ENCODE measurements at places on chromosomes 13 and 19.

GRCh38 chr19:750640-751423 lies at the start of gene MISP:
Gene MISP, plus strand, starts transcription at chr19:751112. Its CDS starts 5,835 bp downstream, at chr19:756947.
- DNase-seq: peak; percentile 98

GRCh38 chr13:100564444-100565223 lies 24.0 kb downstream of the GGACT start:
- no peak for DNase-seq

GRCh38 chr13:51045451-51045850 lies 65.6 kb downstream of the C13orf42 start:
- DNase-seq: no peak

DNA sequence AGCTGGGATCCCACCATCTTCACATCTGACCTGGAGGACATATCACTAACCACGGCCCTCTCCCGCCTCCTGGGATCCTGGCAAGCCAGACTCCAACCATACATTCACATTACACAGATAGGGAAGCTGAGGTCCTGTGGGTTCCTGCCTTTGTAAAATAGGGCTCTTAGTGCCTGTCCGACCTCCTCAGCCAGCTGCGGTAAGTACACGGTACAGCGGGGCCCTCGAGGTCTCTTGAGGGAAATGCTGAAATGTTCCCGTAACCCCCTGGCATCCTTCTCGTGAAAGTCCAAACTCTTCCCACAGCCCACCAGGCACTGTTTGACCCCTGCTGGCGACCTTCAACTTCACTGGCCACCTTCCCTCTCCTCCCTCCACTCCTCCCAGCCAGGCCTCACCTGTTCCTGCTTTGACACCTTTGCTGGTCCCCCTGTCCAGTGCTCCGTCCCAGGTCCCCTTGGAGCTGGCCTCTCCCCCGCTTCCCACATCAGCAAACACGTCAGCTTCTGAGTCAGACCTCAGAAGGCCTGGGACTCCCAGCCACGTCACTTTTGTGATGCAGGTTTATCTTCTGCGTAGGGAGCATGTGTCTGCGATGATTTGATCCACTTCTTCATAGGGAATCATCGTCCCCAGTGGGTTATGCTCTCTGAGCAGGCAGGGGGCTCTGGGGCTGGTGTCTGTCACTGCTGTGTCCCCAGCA lies 8.8 kb upstream of the GNG7 start:
- peak; percentile 75 for DNase-seq

DNA sequence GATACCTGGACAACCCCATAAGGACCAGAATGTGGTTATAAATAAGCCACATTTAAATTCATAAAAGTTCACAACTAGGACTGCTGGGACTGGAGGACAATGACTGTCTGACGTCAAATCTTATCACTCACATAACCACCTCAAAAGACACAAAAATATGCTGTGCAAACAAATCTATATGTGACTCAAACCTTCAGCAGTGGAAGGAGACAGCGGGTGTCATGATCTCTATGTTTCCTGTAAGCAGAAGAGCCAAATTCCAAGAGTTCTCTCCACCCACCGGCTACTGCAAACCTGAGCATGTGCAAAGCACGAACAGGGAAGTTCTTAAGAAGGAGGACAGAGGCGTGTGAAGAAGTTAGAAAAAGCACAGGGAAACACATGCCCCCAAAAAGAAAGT lies 113.2 kb downstream of the MYCBP2 start:
- DNase-seq: no peak

DNA sequence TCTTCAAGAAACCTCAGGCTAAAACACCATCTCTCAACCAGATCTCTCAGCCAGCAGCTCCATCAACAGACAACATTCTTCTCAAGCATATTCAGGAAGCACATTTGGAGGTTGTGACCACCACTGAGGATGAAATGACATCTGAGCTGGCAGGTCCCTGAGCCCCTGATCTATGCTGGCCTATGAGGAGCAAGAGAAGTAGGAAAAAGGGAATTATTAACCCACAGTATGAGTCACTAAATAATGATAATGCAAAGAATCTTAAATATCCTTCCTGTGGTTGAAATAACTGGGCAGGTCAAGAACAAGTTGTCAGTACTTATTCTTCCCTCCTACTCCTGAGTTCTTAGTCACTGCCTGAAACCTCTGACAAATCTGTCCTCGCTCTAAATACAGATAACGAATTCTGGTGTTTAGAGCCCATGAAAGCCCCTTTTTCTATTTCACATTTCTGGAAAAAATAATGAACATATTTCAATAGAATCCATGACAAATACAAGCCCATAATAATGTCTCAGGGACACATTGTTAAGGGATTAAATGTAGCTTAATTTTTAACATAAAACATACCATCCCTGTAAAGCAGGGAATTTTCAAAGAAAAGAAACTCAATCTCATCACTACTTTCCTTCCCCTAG lies 225.8 kb upstream of the IRS2 start:
- DNase-seq: no peak

GRCh38 chr13:27481766-27482165 lies 31.4 kb upstream of the MTIF3 start:
- peak; percentile 61 for DNase-seq

- no peak for DNase-seq
Observed at GRCh38 chr13:37929308-37929707, 59.7 kb upstream of the TRPC4 start.

DNA sequence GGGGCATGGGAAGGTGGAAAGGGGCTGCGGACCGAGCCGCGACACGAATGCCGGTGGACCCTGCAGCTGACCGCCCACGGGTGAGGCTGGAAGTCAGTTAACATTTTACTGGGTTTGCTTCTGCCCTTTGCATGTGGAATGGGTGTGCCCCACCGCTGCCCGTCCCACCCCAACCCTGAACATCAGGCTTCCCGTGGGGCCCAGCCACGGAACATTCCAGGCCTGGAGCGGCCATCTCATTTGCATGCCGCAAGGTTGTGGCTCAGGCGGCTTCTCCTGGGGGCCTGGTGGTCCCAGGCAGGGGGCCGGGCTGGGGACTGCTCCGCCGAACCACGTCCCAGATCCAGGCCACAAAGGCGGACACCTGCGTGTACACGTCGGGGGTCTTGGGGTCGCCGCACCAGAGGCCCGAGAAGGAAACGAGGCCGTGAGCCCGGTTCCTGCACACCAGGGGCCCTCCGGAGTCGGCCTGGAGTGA lies 9.3 kb downstream of the FSTL3 start:
- DNase-seq: no peak

DNA sequence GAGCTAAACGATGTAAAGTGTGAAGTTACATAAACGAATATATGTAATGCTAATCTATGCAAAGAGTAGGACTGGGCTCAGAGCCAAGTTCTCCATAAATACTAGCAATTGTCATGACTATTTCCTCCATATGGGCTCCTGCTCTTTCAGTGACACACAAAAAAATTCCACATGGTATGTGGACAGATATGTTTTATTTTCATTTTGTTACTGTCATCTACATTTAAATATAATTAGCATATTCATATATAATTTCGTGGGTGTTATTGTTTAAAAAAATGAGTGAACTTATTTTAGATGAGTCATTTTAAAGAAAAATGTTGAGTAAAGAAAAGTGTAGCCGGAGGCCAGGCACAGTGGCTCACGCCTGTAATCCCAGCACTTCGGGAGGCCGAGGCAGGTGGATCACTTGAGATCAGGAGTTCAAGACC lies 5.0 kb upstream of the IGSF23 start:
- no peak for DNase-seq

DNA sequence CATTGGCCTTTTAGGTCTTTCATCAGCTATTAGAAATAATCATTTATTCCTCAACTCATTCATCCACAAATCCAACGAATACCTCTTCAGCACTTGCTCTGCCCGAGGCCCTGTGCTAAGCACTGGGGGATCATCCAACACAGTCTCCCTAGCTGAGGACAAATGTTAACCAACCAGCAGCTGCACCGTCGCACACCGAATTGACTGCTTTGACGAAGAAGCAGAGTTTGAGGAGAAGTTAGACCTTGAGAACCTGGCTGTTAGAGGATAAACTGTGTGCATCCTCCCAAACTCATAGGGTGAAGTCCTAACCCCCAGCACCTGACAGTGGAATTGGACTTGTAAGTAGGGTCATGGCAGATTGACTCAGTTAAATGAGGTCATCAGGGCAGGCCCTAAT lies 170.9 kb downstream of the USP12 start:
- no peak for DNase-seq

- DNase-seq: peak; percentile 75
Observed at GRCh38 chr19:3459089-3459881, 21.0 kb downstream of the SMIM24 start.

DNA sequence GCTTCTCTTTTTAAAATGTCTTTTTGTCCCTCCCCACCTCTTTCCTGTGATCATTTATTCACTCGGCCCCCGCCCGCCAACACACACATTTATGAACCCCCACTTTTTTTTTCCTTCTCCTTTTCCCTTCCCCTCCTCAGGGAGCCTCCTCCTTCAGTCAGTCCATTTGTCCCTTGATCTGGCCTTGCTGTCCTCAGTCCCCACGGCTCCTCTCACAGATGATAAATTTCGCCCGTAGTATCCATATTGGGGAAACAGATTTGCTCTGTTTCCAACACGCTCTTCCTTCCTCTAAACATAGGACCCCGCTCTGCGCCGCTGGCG lies 2.0 kb downstream of the GSX1 start:
- DNase-seq: no peak

DNA sequence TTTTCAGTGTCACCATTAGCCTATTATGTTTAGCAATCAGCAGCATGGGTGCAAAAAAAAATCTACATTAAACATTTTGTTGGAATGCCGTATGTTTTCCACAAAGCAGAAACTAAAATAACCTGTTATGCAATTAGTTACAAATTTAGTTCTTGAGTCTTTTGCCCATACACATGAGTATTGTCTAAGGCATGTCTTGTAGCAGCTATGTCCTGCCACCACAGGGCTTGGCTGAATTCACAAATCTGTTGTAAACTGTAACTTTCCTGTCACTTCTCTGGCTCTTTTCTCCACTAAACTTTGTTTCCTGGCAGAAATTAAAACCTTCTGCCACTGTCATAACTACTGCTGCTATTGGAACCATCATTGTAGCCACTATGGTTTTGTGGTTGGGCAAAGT lies 277.9 kb upstream of the SPRY2 start:
- no peak for DNase-seq

- DNase-seq: no peak
Observed at GRCh38 chr13:60701895-60702294, 304.9 kb downstream of the TDRD3 start.

GRCh38 chr13:100394005-100394695 lies 194.4 kb downstream of the GGACT start:
- no peak for DNase-seq

DNA sequence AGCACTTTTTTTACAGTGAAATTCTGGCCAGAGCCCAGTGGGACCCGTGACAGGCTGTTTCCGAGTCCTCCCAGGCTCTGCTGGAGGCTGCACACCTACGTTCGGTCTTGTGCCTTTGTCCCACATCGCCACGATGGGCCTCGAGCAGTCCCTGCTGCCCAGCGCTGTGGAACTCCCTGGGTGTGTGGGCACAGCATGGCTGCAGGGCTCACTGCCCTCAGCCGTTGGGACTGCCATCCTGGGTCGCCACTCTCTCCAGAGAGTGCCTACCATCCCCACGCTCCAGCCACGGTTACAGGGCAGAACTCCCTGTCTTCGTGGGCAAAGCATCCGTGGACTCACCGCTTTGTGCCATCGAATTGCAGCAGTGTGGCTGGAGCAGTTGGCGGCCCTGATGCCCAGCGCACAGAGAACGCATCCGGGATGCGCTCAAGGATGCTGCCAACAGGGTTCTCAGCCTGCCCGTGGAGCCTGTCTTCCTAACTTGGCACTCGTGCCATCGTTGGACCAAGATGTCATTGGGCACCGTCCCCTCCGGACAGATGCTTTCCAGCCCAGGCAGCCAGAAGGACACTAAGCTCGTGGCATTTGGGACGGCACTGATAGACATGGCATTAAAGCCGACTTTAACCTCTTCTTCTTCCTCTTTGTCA lies 85.0 kb upstream of the ARHGEF7 start:
- no peak for DNase-seq

GRCh38 chr13:113125506-113126264 lies 3.1 kb downstream of the F10 start:
- DNase-seq: peak; percentile 25

DNA sequence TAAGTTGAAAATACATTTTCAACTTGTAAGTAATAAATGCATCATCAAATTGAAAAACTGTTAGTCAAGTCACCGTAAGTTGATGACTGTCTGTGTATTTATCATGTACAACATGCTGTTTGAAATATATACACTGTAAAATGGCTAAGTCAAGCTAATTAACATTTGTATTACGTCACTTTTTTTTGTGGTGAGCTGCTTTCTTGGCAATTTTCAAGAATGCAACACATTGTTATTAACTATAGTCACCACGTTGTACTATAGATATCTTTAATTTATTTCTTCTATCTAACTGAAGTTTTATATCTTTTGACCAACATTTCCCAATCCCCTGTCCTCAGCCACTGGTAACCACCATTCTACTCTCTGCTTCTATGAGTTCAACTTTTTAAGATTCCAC lies 57.0 kb downstream of the RBM26 start:
- DNase-seq: no peak

GRCh38 chr19:1992759-1993260 lies 22.7 kb downstream of the BTBD2 start:
- DNase-seq: peak; percentile 52

GRCh38 chr13:33978653-33979052 lies 160.7 kb downstream of the RFC3 start:
- no peak for DNase-seq

- no peak for DNase-seq
Observed at GRCh38 chr13:66657165-66657881, 572.8 kb downstream of the PCDH9 start.

- DNase-seq: no peak
Observed at GRCh38 chr19:55867101-55867500, 30.8 kb downstream of the NLRP4 start.

- no peak for DNase-seq
Observed at GRCh38 chr13:30027569-30028455, 177.4 kb upstream of the UBL3 start.

GRCh38 chr13:76790980-76791819 lies 95.0 kb downstream of the KCTD12 start:
- no peak for DNase-seq

- no peak for DNase-seq
Observed at GRCh38 chr13:42820451-42820850, 39.1 kb downstream of the FAM216B start.

GRCh38 chr13:48629277-48629676 lies 24.5 kb upstream of the CYSLTR2 start:
- no peak for DNase-seq

DNA sequence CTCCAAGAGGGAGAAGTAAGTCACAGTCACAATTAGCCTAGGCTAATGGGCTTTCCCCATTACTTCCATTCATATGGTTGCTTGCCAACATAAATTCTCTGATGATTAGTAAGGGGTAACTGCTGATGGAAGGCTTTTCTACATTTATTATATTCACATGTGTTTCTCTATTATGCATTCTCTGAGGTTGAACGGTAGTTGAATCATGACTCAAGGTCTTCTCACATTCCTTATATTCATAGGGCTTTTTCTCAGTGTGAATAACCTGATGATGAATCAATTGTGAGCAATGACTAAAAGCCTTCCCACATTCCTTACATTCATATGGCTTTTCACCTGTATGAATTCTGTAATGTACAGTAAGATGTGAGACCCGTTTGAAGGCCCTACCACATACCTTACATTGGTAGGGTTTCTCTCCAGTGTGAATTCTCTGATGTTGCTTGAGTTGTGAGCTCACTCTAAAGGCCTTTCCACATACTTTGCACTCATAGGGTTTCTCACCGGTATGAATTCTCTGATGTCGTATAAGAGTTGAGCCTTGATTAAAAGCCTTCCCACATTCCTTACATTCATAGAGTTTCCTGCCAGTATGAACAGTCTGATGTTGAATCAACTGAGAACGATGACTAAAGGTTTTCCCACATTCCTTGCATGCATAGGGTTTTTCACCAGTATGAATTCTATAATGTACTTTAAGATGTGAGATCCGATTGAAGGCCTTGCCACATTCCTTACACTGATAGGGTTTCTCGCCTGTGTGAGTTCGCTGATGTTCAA lies 9.3 kb downstream of the ZNF582 start:
- no peak for DNase-seq
